Naive B cell (primary cell): ENCODE measurements at places on chromosomes 3 and 15.

- DNase-seq = no peak
These were observed 66.4 kb upstream of the RPL35A start for GRCh38 chr3:197883541-197883940.

GRCh38 chr3:72446218-72447058 is 401.8 kb downstream of the SHQ1 start:
- DNase-seq = no peak

DNA sequence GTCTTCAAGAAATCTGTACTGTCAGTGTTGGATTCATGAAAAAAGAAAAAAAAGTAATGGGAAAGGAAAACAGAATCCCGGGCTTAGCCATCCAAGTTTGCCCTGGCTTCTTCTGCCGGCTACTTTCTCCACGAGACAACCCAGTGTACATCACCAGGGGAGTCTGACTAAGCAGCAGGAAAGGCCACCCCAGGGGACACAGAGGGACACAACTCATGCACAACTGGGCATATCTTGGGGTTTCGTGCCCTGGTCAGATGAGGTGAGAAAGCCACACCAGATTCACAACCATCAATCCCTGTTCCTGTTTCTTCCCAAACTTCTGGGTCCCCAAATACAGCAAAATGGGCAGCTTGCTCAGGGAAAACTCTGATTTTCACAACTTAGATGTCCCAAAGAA is 33.2 kb downstream of the ADAMTS17 start:
- DNase-seq = no peak

DNA sequence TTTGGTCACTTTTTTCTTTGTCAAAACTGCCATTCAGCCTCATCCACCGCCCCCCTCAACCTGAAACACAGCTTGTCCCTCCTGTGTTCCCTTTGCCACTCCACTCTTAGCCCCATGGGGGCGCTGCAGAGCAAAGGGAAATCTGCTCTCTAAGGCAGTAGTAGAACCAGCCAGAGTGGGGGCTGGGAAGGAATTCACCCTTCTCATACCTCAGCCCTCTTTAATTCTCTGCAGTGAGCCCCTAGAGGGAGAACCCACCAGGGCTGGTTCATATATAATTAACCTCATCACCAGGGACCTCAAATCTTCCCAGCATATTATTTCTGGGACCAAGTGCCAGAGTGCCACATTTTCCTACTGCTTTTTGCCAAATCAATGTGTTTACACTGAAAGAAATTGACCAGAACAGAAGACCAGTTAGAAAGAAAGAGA is 2.8 kb upstream of the BCL6 start:
- peak; percentile 81 for DNase-seq
